Stromal cell of bone marrow (primary cell): ENCODE measurements at places on chromosomes 11 and 22.

DNA sequence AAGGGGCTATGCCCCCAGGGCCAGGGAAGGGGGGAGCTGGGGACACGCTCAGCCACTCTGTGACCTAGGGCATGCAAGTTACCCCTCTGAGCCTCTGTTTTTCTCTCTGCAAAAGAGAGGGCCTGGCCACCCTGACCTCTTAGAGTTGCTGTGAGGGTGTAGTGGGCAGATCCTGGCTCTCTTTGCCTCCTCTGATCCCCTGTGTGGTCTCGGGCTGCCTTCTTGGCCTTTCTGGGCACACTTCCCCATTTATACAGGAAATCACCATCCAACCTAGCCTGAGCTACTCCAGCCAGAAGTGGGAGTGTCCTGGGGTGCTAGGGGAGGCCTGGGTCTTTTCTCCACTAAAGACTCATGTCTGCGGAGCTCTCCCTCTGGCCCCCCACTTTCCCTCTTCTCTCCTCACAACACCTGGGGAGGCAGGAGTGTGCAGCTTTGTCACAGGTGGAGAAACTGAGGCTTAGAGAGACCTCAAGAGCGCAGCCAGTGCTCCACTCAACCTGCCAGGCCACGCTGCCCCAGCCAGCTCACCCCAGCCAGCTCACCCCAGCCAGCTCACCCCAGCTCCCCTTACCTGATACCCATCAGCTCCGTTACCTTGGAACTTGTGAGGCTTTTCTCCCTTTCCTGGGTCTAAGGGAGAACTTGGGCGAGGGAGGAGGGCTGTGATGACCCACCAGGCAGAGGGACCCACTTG is 1.4 kb downstream of the AIFM3 start:
- DNase-seq: no peak

GRCh38 chr11:46743693-46744339 is 24.8 kb downstream of the F2 start:
- DNase-seq: no peak

GRCh38 chr11:88378422-88379066 is 41.0 kb upstream of the CTSC start:
- no peak for DNase-seq

DNA sequence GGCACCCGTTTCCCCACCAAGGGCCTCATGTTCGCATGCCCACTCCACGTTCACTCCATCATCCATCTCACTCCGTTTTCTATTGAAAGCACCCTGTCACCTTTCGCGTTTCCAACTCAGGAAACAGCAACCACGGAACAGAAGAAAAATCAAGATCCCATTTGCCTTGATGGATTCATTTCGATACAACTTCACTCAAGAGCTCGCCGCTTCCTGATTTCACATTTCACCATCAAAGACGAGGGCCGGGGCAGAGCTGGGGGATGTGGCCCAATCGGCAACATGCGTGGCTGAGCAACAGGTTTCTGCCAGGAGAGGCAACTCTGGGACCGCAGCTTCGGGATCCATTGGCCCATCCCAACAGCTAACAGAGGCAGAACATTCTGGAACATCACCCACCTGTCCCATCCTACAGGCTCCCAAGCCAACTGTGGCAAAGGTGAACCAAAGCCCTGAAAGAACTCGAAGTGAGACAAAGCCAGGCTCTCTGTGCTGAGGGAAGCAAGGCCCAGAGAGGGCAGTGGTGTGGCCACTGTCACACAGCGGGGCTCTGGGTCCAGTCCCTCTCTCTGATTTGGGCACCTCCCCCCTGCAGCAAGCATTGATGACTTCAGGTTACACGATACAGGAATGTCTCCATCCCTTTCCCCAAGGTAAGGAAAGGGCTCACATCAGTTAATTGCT is 36.2 kb upstream of the CD5 start:
- DNase-seq: no peak

GRCh38 chr11:120229451-120230424 is 10.2 kb upstream of the POU2F3 start:
- no peak for DNase-seq

GRCh38 chr22:26949193-26949592 is 291.8 kb downstream of the MIAT start:
- DNase-seq: no peak

GRCh38 chr11:130178441-130179339 is 19.1 kb downstream of the ST14 start:
- DNase-seq: no peak

DNA sequence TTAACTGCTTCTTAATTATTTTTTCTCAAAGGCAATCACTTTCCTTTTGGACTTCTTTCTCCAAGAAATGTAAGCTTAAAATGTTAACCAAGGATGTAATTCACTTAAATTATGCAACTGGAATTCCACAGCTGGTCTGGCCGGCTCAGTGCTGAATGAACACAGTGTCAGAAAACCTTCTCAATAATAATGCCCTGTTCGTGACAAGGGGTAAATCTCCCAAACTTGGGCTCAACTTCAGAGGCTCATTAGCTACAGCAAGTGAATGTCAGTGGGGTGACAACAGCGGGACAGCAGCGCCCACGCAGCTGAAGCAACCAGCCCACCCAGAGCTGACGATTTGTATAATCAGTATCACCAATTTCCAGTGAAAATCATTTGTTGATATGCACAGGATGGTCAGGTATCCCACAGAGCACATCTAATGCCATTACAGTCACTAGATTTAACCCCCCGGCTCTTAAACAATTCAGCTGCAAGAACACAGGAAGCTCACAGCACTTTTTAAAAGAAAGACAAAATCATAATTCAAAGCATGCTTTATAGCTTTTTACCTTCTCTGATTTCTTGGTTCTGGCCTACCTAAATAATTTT is 704.8 kb downstream of the DLG2 start:
- DNase-seq: no peak

- no peak for DNase-seq
Measured at GRCh38 chr11:57001674-57002401, 13.1 kb downstream of the OR5AK2 start.

- no peak for DNase-seq
Measured at GRCh38 chr11:44608651-44608990, 43.2 kb downstream of the CD82 start.

- DNase-seq: no peak
Measured at GRCh38 chr11:110445437-110445836, 15.7 kb downstream of the FDX1 start.

- no peak for DNase-seq
Measured at GRCh38 chr22:42307806-42308563, 37.5 kb upstream of the TCF20 start.

- DNase-seq: peak; percentile 10
Measured at GRCh38 chr11:29162491-29162890, 854.3 kb downstream of the KCNA4 start.

GRCh38 chr11:116605543-116606459 is 167.0 kb downstream of the BUD13 start:
- no peak for DNase-seq

DNA sequence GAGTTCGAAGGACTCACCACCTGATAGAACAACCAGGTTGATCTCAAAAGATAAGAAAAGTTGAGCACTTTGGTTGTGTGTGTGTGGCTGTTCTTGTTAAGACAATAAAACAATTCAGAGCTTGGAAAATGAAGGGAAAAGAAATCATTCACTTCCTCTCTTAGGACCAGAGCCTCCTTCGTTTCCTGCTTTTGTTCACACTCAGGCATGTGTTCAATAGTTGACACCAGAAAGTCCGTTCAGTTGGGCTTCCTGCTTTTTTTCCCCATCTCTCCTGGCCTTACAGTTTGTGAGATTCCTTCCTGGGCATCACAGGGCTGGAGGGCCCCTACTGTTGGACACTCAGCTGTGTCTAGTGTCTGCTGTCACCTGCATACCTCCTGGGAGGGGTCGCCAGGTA is 48.0 kb downstream of the TSPAN18 start:
- DNase-seq: no peak

GRCh38 chr11:99534812-99535211 is 514.1 kb downstream of the CNTN5 start:
- no peak for DNase-seq

DNA sequence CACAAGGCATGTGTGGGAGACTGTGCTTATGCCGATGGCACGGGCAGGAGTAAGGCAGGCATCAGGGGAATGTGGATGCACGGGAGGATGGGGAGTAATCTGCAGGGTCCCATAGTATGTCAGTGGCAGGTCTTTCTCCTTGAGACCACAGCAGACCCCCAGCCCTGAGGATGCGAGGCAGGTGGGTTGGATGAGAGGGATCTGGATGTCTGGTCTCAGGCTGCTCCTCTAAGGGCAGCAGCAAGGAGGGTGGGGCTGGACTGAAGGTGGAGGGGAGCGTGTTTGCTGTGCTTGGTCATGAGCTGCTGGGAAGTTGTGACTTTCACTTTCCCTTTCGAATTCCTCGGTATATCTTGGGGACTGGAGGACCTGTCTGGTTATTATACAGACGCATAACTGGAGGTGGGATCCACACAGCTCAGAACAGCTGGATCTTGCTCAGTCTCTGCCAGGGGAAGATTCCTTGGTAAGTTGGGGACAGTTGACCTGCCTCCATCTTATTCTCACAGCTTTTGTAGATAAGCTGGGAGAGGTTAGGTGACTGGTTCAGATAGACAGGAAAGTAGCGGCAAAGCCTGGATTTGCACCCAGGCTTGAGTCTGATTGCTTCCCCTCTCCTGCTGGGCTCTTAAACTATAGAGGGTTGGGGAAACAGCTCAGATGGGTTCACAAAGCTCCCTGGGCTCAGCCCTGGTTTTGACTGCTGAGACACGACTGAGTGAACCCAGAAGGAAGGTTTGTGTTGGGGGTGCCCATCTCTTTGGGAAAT is at the start of gene APOL1:
APOL1 (plus strand) TSS at position 380 of the 769 bp plus-strand sequence. CDS start 1,823 bp downstream, outside the sequence.
- peak; percentile 56 for DNase-seq

DNA sequence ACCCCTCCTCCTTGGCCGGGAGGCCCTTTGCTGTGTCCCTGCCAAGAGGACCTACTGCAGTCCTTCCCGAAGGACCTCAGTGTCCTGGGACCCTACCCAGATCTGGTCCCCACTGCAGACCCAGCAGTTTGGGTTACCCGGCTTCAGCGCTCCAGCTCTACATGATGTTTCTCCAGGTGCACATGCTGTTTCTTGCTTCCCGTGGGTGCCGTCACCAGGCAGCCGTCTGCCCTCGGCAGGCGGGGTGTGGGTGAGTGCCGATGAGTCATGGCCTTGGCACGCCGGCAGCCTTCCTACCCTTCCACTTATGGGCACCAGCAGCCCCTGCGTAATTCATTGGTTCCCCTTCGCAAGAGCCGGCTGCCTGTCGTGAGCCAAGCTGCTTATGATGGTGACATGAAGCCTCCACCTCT is 101.8 kb downstream of the BCR start:
- DNase-seq: no peak

DNA sequence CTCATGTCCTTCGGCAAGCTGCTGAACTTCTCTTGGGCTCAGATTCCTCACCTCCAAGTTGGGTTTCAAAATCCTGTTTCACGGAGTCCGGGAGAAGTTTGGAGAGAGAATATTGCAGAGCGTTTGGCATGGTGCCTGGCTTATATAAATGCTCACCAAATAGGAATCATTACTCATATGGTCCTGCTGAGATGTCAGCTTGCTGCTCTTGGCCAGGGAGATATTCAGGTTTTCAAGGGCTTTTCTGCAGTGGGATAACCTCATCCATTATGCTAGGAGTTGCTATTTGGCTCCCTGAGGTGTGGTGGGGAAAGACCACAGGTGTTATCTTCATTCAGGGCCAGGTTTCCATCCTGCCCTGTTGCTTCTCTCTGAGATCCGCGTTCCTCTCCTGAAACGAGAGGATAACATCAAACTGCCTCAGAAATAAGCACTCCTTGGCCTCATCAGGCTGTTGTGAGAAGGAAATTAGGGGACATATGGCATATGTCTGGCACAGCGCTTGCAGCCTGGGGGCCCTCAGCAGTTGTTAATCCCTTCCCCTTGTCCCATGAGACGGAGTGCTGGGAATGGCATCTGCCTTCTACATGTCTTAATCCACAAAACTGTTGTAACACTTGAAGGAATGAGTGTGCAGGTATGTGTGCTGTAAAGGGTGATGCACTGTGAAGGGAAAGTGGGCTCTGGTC is 29.9 kb upstream of the ACER3 start:
- DNase-seq: peak; percentile 73

DNA sequence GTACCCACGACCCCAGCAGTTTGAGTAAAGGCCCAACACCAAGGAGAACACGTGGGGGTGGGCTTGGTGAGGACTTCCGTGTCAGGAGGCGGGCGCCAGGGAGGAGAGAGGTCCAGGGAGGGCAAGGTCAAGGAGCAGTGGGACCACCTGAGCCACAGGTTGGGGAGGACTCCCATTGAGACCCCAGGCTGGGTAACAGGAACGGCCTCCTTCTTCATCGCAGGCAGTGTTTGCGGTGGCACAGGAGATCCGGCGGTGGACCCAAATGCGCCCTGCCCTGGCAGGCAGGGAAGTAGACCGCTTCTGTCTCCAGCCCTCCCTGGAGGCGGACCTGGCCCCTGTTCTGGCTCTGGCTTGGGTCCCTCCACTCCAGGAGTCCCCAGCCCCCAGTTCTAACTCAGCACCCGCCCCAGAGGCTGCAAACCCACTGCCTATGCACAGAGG is 5.9 kb upstream of the TBX1 start:
- DNase-seq: no peak

GRCh38 chr11:68146010-68146540 is 24.9 kb upstream of the CHKA start:
- DNase-seq: no peak

GRCh38 chr11:35035894-35036408 is 103.0 kb upstream of the CD44 start:
- DNase-seq: peak; percentile 98

- no peak for DNase-seq
Measured at GRCh38 chr11:71251151-71251721, 1.1 kb downstream of the SHANK2 start.

GRCh38 chr11:47918882-47919495 is 61.4 kb upstream of the PTPRJ start:
- no peak for DNase-seq

GRCh38 chr11:21838427-21838826 is 354.5 kb upstream of the ANO5 start:
- DNase-seq: no peak

DNA sequence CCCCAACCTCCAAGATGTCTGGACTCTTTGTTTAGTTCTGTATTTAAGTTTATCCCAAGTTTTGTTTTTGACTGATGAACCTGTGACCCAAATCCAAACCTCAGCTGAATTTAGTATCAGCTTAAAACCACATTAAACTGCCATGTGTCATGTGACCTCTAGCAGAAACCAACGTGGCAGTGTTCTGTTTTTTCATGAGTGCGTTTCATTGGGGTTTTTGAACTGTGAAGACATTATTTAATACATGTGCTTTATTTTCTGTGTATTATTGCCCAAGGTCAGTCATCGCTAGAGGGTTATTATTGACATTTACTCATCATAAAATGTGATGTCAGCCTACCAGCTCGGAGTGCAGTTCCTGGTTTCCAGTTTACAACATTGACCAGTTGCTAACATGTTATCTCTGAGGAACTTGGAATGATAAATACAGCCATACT is 1.8 kb downstream of the TLCD5 start:
- no peak for DNase-seq

GRCh38 chr22:44442186-44442815 is 55.7 kb downstream of the RTL6 start:
- DNase-seq: no peak

GRCh38 chr11:126791991-126792390 is 208.6 kb downstream of the KIRREL3 start:
- DNase-seq: no peak
